Hepatocyte (in vitro differentiated cells): ENCODE measurements at places on chromosomes 2 and 18. TPM values are rescaled to one million over a fixed set of nuclear protein-coding genes. Genes with fewer than 3 reads are reported as not detected.

Gene ESPNL
- 0.27 and 0.36 TPM in 2 replicates for total RNA-seq

Gene SRD5A2
- 0.40 and 0.52 TPM in 2 replicates for total RNA-seq

Gene CNDP1
- total RNA-seq, result not detected in 2 replicates

Gene GREB1L
- 13.8 and 16.8 TPM in 2 replicates for total RNA-seq

Gene WBP1
- total RNA-seq, result 66.5 and 85.7 TPM in 2 replicates

Gene GLI2
- 3.8 and 5.8 TPM in 2 replicates for total RNA-seq

Gene ADAM23
- 2.0 and 2.8 TPM in 2 replicates for total RNA-seq

Gene C2orf92
- 2.1 and 5.5 TPM in 2 replicates for total RNA-seq

Gene COLEC11
- 22.6 TPM in 2 replicates for total RNA-seq

Gene GPR45
- total RNA-seq, result not detected in 2 replicates

Gene ACMSD
- total RNA-seq, result 6.5 and 8.6 TPM in 2 replicates

Gene SULT1C2
- total RNA-seq, result 21.5 and 25.1 TPM in 2 replicates

Gene IL1R2
- 1.3 and 10.5 TPM in 2 replicates for total RNA-seq

Gene CCBE1
- total RNA-seq, result 2.8 and 3.1 TPM in 2 replicates

Gene PRSS56
- not detected in 2 replicates for total RNA-seq

Gene IMPA2
- total RNA-seq, result 72.4 and 75.6 TPM in 2 replicates

Gene FNDC4
- 15.6 and 16.3 TPM in 2 replicates for total RNA-seq

Gene RAB6C
- 0.04 and 0.13 TPM in 2 replicates for total RNA-seq

Gene SDC1
- 92.3 and 108 TPM in 2 replicates for total RNA-seq

Gene SAG
- 0.47 TPM in 1 of 2 replicates, not detected in the other for total RNA-seq

Gene PLGLB1
- 4.4 and 6.6 TPM in 2 replicates for total RNA-seq

Gene PAX8
- 0.20 TPM in 1 of 2 replicates, not detected in the other for total RNA-seq

Gene CCL20
- 70.2 and 112 TPM in 2 replicates for total RNA-seq

Gene TMEFF2
- total RNA-seq, result 0.43 and 0.68 TPM in 2 replicates

Gene ARL4C
- total RNA-seq, result 14.6 and 15.9 TPM in 2 replicates

Gene LOXL3
- 13.3 and 13.6 TPM in 2 replicates for total RNA-seq

Gene HK2
- 25.6 and 37.3 TPM in 2 replicates for total RNA-seq

Gene HOXD12
- total RNA-seq, result 17.9 and 29.0 TPM in 2 replicates

Gene DUSP19
- 3.3 and 4.7 TPM in 2 replicates for total RNA-seq

Gene RUFY4
- total RNA-seq, result 0.10 and 0.44 TPM in 2 replicates

Gene C2orf72
- total RNA-seq, result 108 and 112 TPM in 2 replicates
